Cardiac fibroblast (primary cell): ENCODE measurements at places on chromosomes 3 and 15.

GRCh38 chr3:160112481-160112880 is 112.7 kb upstream of the C3orf80 start:
- DNase-seq, result no peak

DNA sequence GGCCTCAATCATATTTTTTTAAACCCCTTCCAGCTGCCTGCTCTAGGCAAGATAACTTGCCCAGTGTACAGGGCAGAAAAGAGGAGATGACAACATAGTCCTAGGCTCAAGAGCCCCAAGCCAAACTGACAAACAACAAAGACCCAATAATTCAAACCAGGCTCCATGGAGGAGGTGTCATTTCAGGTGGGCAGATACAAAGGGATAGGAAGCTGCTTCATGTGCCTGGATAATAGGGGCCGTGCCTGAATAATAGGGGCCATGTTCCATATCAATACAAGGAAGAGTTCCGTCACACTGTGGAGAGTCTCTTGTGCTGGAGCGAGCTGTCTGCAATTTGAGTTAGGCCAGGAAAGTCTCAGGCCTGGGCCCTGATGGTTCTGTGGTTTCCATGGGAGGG is 35.4 kb upstream of the TRIM71 start:
- DNase-seq, result no peak

GRCh38 chr15:101138913-101139880 is 112.7 kb downstream of the CHSY1 start:
- DNase-seq, result no peak

DNA sequence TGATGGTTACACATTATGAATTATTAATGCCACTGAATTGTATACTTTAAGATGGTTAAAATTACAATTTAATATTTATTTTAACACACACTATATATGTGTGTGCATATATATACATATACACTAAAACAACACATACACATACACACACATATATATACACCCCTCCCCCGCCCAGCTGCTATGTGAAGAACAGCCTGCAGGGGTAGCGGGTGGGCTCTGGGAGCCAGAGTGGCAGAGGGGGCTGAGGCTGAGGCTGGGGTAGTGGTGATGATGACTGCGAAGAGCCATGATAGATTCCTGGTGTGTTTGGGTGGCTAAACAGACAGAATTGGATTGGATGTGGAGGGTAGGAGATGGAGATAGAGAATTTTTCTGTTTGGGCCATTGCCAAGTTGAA is 39.4 kb upstream of the APEH start:
- DNase-seq, result no peak

DNA sequence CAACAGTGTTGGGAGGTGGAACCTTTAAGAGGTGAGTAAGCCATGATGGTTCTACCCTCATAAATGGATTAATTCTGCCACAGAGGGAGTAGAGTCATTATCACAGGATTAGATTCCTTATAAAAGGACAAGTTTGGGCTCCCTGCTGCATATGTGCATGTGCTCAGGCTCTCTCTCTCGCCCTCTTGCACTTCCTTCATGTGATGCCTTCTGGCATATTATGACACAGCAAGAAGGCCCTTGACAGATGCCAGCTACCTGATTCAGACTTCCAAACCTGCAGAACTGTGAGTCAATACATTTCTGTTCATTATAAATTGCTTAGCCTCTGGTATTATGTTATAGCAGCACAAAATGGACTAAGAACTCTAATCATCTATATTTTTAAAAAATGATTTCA is 205.3 kb downstream of the CTNNB1 start:
- no peak for DNase-seq

- no peak for DNase-seq
Measured at GRCh38 chr3:44185396-44185915, 56.2 kb upstream of the TOPAZ1 start.

GRCh38 chr15:27454281-27455075 is 483.5 kb downstream of the GABRG3 start:
- peak; percentile 5 for DNase-seq

- DNase-seq, result no peak
Measured at GRCh38 chr15:64237677-64238076, 74.9 kb upstream of the PPIB start.
